IPS DF 19.7 (cell line): ENCODE measurements at places on chromosomes 16 and 17.

DNA sequence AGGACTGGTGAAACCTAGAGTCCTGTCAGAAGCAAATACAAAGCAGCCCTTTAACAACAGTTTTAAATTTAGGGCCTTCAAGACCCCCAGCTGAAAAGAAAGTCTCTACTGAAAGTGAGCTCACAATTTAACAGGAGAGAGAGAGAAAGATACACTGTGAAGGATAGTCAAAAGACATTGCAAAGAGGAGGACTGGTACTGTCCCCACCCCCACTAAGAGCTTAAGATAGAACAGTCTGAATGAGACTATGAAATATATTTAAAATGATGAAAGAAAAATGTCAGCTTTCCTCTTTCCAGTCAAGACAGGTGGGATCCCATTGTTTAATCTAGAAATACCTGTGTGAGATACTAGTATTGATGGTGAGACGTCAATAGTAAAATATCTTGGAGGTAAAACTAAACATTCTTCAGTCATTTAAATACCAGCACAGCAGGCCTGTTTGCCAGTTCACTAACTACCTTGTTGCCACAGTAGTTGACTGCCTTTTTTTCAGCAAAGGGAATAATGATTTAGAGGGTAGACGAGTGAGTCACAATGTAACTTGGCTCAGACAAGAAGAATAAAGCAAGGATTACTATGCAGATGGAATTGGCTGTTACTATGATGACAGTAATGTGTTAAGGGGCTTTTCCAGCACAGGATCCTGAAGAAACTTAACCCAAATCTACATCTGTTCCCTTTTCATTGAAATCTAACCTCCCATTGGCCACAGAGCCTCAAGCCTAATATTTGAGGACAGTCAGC, 47.2 kb upstream of the RASL10B start:
- DNase-seq: peak; percentile 68

GRCh38 chr17:5557485-5557884, 26.8 kb downstream of the NLRP1 start:
- DNase-seq: no peak

DNA sequence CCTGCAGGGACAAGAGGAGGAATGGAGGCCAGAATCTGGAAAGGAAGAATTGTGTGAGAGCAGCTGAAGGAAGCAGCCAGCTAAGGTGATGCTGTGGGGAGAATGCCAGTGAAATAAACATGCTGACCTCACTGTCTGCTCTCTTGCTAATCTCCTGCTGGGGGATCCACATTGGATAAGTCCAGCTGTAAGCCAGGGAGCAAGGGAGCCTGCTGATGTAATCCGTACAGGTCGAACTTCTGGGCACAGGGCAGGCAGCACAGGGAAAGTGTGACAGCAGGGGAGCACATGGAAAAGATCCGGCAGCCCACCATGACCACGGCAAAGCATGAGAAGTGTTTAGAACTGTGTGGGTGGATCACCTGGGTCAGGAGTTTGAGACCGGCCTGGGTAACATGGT, 7.5 kb upstream of the XPO6 start:
- no peak for DNase-seq

GRCh38 chr17:28738680-28739384, 5.0 kb upstream of the TRAF4 start:
- DNase-seq: no peak

GRCh38 chr17:42131981-42132432, 9.4 kb downstream of the HSPB9 start:
- no peak for DNase-seq

DNA sequence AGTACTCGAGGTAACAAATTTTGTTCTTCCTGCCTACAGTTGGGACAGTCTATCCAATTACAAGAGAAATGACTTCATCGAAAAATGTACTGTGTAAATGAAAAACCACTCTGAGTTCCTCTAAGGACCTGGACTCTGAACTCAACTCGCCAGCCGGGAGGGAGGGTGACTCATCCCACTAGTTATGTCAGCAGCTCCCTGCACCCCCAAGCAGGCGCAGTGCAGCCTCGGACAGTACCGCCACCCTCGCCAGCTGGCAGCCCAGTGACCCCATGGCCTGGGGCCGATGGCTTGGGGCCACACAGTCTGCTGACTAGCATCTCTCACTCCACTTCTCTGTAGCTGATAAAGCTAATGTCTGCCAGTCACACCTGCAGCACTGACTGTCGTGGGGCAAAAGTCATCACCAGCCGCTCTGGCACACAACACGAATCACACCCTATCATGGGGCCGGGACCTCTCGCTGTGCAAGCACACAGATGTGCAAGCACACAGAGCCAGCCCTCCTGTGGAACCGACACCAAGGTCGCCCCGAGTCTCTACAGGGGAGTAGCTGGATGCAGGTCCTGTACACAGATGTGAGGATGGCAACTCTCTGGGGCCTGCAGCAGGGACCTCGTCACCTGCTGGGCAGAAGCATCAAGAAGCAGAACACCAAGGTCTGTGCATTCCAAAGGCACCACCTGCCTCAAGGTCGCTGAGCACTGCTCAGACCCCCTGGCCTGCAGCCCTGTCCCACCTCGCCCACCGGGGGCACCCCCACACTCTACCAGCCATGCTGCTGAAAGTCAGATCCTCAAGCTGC, 5.7 kb downstream of the CSNK1D start:
- no peak for DNase-seq

GRCh38 chr17:6711081-6711674, 2.0 kb downstream of the SLC13A5 start:
- no peak for DNase-seq
